ENCODE measurements at places on chromosomes 3 and 15.

- DNase-seq: no peak
Observed at GRCh38 chr15:33145447-33145846, 49.1 kb downstream of the FMN1 start.

- no peak for DNase-seq
Observed at GRCh38 chr15:38721568-38721945, 156.9 kb upstream of the RASGRP1 start.

GRCh38 chr15:29129221-29129620 lies 140.4 kb downstream of the NSMCE3 start:
- DNase-seq: no peak

DNA sequence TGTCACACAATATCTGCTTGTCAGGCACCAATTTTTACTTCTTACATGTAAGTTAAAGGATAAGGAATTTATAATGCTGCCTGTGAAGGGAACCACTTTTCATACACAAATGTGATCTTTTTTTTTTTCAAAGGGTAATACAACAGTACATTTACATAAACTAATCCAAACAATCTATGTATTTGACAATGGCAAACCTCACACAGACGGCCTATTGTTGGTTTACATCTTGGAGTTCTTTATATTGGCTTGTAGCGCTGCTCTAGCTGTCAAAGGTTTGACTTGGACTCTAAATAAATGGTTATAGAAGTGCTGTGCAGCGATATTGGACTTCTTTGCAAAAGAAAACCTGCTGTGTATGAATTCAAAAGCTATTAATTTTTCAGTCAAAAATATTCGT lies 598.0 kb downstream of the FOXP1 start:
- no peak for DNase-seq

GRCh38 chr3:127396473-127396872 lies 108.6 kb upstream of the PRR20G start:
- DNase-seq: no peak

DNA sequence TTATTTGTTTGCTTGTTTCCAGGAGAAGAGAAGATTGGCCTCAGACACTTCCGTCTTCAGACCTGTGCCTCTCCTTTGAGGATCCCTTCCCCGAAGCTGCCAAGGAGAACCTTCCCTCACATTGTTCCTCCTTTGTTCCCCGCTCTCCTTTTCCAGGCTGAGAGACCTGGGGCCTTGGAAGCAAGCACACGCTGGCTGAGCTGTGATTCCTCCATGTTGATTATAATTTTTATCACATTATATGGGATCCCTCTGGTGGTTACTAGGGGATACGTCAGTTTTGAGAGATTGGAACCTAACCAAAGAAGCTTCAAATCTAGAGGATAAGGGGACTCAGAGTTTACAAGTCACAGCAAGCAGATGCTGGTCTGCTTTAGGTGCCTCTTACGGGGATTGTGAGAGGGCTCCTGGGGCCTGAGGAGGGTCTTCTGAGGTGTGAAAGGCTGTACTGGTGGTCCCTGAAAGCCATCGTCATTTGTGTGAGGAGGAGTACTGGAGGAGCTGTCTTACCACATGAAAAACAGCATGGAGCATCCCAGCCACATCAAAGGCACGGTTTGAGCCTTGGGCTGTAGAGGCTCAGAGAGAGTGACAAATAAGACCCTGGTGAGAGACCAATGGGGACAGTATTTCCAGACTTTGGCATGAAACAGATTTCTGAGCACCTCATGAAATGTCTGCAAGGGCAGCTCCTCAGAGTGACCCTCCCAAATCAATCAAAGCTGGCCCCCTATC lies 760.1 kb upstream of the CFAP20DC start:
- DNase-seq: no peak

- DNase-seq: no peak
Observed at GRCh38 chr3:192494174-192494573, 233.2 kb downstream of the FGF12 start.

All from stimulated activated CD4-positive, alpha-beta T cell treated with anti-CD3 and anti-CD28 coated beads, Interleukin-4, amount 100 ng/mL, for 4 hours (primary cell).